ENCODE measurements at places on chromosomes 4 and X.

DNA sequence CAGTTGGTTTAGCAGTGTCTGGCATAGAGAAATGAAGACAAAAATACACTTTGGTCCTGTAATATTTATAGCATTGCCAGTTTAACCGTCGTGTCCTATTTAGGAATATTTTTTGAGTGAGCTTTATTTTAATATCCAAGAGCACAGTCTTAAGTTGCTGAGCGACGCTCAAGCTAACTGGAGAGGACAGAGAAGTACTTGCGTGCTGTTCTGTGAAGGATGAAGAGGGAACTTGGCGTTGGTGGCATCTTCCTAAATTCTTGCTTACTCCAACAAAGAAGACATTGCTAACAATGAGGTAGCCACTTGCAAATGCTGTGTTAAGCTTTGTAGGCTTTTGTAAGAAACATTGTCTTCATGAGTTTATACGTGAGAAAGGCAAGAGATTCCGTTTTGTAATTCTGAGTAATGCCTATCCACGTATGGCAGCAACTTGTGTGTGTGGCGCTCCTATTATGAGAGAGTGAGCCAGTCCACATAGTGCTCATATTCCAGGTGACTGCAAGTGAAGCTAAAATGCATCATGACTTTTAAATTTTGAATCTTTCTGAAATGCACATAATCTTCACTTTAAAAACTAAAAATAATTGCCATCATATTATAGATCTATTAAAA, 50.6 kb downstream of the SYNPO2 start:
- DNase-seq: no peak

DNA sequence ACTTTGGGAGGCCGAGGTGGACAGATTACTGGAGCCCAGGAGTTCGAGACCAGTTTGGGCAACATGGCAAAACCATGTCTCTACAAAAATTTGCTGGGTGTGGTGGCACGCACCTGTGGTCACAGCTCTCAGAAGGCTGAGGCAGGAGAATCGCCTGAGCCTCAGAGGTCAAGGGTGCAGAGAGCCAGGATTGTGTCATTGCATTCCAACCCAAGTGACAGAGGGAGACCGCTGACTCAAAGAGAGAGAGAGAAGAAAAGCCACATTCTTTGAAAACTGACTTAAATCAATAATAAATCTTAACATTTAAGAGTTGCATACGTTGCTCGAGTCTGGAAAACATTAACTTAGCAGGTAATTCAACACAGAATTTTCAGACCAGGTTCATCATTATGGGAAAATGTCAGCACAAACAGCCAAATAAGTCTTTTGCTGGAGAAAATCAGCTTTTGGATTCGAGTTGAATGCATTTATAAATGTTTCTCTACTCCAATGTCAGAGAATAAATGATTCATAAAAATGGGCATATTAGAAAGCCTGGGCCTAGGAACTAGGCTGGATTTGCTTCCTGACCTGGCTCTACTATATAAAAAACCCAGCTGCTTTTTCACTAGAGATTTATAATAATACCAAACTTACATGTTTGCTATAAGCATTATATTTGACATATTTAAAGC, 68.3 kb upstream of the RBPJ start:
- no peak for DNase-seq

- no peak for DNase-seq
Observed at GRCh38 chr4:98473046-98473445, 185.4 kb downstream of the TSPAN5 start.

DNA sequence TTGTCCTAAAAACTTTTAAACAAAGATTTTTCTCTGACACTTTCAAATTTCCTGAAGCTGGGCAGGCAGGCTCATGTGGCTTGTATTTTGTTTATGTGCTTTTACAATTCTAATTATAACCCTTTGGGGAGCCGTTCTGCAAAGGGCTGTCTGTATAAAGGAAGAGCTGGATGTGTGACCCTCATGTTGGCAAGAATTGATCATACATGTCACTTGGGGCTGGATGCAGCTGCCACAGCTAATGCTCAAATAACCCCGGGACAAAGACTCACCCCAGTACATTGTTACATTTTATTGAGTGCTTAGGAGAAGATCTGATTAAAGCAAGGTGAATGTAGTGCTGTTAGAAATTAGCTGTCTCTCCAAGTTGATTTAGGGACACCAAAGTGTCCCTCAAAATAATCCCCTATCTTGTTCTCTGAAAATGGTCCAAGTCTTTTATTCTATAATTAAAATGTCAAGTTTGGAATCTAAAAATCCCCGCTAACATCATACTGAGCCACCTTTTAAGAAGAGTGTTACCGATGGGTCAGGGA, 13.0 kb upstream of the DAPP1 start:
- DNase-seq: no peak

DNA sequence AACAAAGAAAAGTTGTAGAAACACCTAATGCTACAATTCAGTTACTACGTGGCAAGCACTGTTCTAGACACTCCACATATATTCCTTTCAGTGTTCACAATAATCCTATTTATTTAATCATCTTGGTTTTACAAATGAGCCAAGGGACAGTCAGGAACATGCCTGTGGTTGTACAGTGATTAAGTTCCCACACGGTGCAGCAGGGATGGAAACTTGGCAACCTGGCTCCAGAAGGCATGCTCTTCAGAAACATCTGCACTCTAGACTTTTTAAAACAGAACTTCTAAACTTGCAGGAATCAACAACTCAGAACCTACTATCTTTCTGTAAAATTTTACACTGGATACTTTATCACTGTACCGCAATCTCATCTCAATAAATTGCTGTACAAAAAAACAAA, 32.1 kb downstream of the TAPT1 start:
- DNase-seq: no peak

DNA sequence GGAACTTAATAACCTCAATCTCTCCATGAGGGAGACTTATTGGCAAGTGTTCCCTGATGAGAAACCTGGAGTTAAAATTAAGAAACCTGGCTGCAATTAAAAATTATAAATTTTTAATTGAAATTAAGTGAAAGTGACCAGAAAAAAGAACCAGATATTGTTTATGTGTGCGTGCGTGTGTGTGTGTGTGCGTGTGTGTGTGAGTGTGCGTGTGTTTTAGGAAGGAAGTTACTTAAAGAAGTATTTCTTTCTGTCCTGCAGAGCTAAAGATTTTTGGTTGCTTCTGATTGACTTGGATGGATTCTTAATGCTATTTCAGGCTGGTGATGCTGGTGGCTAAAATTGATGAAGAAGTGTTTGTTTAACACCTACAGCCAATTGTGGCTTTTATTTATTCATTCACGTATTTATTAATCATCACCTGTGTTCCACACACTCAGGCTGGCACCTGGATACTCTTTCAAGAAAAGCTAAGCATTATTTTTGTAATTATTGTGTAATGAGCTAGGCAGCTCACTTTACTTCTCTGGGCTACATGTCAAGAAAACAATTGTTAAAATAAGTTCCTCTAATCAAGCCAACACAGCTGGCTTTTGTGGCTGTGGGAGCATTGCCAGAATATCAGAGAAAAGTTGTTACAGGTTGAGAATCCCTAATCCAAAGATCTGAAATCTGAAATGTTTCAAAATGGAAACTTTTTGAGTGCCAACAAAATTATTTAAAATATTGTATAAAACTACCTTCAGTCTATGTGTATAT, 68.5 kb downstream of the CEP44 start:
- DNase-seq: no peak

DNA sequence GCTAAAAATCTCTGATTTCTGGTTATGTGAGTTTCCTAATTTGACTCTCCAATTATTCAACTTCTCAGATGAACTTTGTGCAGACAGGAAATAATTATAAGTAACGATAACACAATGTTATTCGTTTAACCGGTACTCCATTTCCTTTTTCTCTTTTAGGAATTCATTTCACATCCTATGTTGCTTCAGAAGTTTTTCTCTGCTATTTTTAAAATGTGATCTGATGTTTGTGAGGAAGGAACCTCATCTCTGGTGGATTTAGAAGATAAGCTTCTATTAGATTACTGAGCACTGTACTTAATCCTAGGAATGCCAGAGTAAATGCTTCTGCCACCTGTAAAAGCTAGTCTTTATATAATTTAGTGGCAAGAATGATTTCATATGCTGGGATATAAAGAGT, 116.0 kb upstream of the ETNPPL start:
- DNase-seq: no peak

DNA sequence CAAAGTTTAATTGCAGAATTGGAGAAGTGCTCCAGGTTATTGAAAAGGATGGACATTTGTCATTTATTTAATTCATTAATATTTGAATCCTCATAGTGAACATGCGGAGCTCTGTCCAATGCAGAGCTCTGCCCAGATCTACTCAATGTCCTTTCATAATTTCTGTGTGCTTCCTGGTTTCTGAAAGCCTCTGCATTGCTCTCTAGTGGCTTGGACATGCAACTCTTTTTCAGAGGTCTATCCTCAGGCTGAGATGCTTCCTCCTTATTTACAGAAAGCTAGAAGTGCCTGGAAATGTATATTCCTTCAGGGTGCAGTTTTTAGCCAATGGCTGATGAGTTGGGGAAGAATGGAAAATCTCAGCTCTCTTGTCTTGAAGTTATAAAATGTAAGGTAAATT, 786.1 kb upstream of the AADAT start:
- no peak for DNase-seq

GRCh38 chr4:176927664-176928063, 134.9 kb upstream of the VEGFC start:
- DNase-seq: no peak

DNA sequence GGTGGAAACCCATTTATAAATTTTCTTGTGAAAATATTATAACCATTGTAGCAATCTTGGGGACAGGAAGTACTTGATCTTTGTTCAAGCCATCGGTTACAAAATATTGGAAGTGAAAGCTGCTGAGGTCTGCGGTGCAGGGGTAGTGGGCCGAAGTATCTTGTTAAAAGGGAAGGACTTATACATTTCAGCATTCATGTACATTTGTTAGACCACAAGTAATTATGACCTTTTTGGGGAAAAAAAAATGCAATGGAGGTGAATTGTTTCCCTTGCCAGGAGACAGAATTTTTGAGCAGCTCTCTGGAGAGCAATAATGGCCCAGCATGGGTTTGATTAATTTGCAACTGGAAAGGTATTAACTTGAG, 121.3 kb downstream of the EGF start:
- DNase-seq: no peak

GRCh38 chr4:77505275-77505957, 100.2 kb upstream of the CXCL13 start:
- no peak for DNase-seq

Data from stimulated activated CD4-positive, alpha-beta T cell treated with anti-CD3 and anti-CD28 coated beads, TNF-alpha, amount 100 ng/mL, for 4 hours (primary cell).